Sigmoid colon (tissue), 7 donors: ENCODE measurements at places on chromosomes 5 and 9. TPM values are rescaled to one million over a fixed set of nuclear protein-coding genes. Genes with fewer than 3 reads are reported as not detected.

- DNase-seq, result peak; percentile 89
These were observed 293.9 kb downstream of the ZSWIM6 start for GRCh38 chr5:61625681-61626621.

DNA sequence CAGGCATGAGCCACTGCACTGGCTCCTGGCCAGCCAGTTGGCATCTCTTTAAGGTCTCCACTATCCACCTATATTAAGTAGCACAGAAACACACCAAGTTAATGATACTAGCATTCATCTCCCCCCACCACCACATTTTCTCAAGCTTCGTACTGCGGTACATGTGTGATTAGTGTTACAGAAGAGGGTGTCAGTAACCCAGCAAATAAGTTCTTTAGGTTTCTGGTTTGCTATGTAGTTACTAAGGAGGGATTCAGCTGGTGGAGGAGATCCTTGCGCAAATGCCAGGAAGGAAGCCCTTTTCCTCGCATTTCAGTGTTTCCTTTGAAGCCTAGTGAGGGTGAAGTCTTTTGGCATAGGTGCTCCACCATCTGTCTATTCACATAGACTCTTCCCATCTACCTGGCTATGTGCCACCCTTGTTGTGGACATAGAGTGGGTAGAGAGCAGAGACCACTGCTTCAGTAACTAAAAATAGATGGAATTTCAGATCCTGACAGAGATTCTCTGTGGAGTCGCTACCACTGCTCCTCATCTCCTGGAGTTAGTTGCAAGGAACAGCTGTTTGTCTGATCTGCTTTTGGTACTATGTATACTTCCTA, 16.7 kb downstream of the UBE2D2 start:
- no peak for DNase-seq

Gene EIF4EBP3
- 7.4 TPM for total RNA-seq

Gene FAM114A2
- total RNA-seq, result 14.3 TPM
